Lung microvascular endothelial cell (primary cell): ENCODE measurements at places on chromosomes 3 and 15.

DNA sequence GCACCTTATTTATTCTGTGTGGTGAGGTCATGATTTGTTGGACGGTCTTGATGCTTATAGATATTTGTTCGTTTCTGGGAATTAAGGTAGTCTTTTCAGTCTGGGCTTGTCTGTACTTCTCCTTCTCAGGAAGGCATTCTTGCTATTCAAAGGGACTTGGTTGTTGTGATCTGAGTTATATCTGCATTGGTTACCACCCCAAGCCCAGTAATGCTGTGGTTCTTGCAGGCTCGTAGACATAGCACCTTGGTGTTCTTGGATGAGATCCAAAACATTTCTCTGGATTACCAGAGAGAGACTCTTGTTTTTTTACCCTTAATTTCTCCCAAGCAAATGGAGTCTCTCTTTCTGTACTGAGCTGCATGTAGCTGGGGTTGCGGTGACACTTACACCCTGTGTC, 128.0 kb upstream of the CBLB start:
- DNase-seq, result no peak

GRCh38 chr15:70035719-70036077, 62.0 kb downstream of the TLE3 start:
- no peak for DNase-seq

DNA sequence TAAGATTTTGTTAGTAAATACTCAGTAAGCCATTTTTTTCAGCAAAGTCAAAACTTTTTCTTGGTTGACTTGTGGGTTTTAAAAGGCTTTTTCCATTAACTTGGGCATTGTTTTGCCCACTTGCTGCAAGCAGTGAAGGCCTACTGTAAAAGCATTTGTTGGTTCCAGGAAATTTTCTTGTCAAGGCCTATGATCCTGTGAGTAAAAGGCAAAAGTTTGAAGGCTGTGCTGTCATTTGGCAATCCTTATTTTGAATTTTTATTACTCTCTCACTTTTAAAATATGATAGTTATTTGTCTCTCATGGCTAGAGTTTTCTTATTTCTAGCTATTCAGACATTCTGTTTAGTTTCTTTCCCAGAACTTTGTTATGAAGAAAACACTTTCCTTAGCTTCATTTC, 13.0 kb downstream of the P2RY12 start:
- no peak for DNase-seq

- no peak for DNase-seq
Measured at GRCh38 chr3:97960993-97961766, 11.1 kb downstream of the RIOX2 start.
